ENCODE measurements at places on chromosomes 7 and 10. TPM values are rescaled to one million over a fixed set of nuclear protein-coding genes. Genes with fewer than 3 reads are reported as not detected.

Gene OR9A2
- not detected for total RNA-seq

Gene ADO
- total RNA-seq = 15.6 TPM

Gene VAX1
- 1.5 TPM for total RNA-seq

Gene TMEM213
- not detected for total RNA-seq

Gene HOXA4
- total RNA-seq = 1.2 TPM

Gene NKX2-3
- total RNA-seq = 0.07 TPM

Gene PLEKHS1
- total RNA-seq = 0.03 TPM

Gene TAS2R60
- not detected for total RNA-seq

Gene CUX1
- total RNA-seq = 47.3 TPM

Gene GNB2
- 178 TPM for total RNA-seq

Gene C7orf33
- total RNA-seq = not detected
